Spinal cord (tissue), 10 donors: ENCODE measurements at places on chromosomes 1 and 21. TPM values are rescaled to one million over a fixed set of nuclear protein-coding genes. Genes with fewer than 3 reads are reported as not detected.

Gene FNDC5
- total RNA-seq, result 44.9 TPM

Gene LDLRAD1
- not detected for total RNA-seq

Gene THEM5
- not detected for total RNA-seq

Gene HEYL
- total RNA-seq, result 6.4 TPM

Gene MYBPHL
- total RNA-seq, result 0.11 TPM

Gene CR1L
- 2.0 TPM for total RNA-seq

DNA sequence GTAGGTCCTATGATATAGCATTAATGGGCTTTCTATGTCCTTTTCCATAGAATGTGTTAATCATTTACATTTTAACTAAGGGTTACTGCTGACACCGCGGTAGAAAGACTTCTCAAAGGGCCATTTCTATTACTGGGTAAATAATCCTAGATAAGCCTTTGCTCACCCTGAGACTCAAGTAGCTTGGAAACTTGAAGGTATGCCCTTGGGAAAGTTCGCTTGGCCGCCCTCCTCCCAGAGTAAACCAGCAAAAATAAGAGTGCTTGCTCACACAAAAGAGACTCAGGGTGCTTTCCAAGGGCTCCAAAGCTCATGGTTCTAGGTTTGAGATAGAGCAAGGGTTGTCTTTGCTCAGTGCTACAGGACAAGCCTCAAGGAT lies 85.8 kb upstream of the TMPRSS2 start:
- H3K4me3 ChIP-seq, result no peak overlapping the region
- no peaks in the 10 kb centered on the region for H3K36me3 ChIP-seq
- H3K27ac ChIP-seq, result no peak overlapping the region

DNA sequence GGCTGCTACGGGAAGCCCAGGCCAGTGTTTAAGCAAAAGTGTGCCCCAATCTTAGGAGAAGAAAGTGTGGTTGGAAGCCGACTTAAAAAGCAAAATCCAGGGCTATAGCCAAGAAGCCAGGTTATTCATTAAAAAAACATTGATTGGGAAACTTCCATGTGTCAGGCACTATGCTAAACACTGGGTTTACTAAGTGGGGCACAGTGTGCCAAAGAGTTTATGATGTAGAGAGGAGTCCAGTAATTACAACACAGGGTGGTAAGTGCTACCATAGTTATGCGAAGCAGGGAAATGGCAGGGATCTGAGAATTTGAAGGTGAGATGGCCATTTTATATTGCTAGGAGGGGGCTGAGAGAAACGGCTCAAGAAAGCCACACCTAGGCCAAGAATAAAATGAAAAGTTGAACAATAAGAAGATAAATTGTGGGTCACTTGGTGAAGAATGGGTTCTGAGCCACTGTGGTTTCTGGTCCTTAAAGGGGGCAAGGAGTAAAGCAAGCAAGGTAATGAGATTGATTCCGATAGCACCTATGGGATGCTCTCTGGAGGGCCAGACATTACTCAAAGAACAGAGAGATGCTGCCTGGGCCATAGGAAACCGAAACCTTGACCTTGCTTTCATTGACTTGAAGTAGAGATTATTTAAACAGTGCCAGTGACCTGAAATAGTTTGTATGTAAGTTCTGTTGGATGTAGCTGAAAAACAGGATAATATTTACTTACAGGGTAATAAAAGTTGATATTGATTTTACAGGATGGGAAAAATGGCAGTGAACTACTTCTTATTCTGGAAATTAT lies 177.8 kb downstream of the GIPC2 start:
- no peak overlapping the region for H3K27ac ChIP-seq
- no peaks in the 10 kb centered on the region for H3K4me1 ChIP-seq
- no peaks in the 10 kb centered on the region for H3K27me3 ChIP-seq
- DNase-seq, result no peak
- no peak overlapping the region for H3K4me3 ChIP-seq
- no peaks in the 10 kb centered on the region for H3K36me3 ChIP-seq

- H3K27ac ChIP-seq, result no peak overlapping the region
- H3K4me3 ChIP-seq, result no peak overlapping the region
- H3K27me3 ChIP-seq, result no peaks in the 10 kb centered on the region
- DNase-seq, result no peak
These were observed 85.0 kb upstream of the KCNJ15 start for GRCh38 chr21:38171723-38172344.

GRCh38 chr1:245276445-245276844 lies 121.7 kb downstream of the KIF26B start:
- no peak overlapping the region for H3K27ac ChIP-seq
- H3K4me1 ChIP-seq, result no peaks in the 10 kb centered on the region
- H3K4me3 ChIP-seq, result no peak overlapping the region
- H3K27me3 ChIP-seq, result no peaks in the 10 kb centered on the region
- no peaks in the 10 kb centered on the region for H3K36me3 ChIP-seq

DNA sequence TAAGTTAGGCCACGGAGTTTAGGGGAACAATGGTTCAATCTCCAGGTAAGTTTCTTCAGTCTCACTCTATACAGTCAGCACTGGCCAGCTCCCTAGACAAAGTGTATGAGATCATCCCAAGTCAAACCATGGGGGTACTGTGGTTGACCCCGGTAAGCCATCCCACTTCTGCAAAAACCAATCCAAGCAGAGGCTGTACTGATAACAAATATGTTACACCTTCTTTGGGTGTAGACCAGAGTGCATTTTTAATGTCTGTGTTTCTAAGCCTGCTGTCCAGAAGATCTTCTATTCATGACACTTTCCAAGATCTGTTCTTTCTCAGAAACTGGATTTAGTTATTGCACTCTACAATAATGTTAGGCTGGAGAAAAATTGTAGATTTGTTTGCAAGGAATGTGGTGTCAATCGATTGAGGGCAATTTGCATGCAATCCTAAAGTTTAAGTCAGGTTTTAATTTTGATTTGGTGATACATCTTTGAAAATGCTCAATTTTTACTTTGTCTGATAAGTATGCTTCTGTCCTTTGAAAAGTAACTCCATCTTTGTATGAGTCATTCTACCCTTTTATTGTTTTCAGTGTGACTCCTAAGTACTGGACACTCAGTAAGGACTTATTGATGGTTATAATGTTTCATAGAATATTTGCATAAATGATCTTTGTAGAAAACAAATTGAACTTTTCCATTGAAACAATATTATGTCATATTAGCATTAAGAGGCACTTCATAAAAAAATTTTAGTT lies 152.4 kb downstream of the HLX start:
- no peaks in the 10 kb centered on the region for H3K27me3 ChIP-seq
- H3K27ac ChIP-seq, result no peak overlapping the region
- H3K4me3 ChIP-seq, result no peak overlapping the region
- DNase-seq, result no peak
- H3K36me3 ChIP-seq, result no peaks in the 10 kb centered on the region
- no peaks in the 10 kb centered on the region for H3K4me1 ChIP-seq

DNA sequence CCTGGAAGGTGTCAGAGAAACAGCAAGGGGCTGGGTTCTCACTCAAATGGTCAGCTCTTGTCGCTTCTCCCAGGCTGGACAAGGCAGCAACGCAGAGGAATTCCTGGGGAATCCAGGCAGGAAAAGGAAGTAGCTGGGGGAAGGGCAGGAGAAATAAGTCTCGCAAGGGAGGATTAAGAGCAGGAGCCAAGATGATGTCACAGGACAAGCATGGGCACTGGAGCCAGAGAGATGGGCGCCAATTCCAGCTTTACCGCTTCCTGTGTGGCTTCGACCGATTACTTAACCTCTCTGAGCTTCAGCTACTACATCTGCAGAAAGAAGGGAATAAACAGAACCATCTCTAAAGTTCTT lies 70.5 kb downstream of the SSBP3 start:
- peaks cover 4% of the 10 kb centered on the region for H3K36me3 ChIP-seq
- H3K27ac ChIP-seq, result peak overlapping the region; percentile 81
- H3K4me3 ChIP-seq, result no peak overlapping the region
- peaks cover 63% of the 10 kb centered on the region for H3K4me1 ChIP-seq
- no peaks in the 10 kb centered on the region for H3K27me3 ChIP-seq

DNA sequence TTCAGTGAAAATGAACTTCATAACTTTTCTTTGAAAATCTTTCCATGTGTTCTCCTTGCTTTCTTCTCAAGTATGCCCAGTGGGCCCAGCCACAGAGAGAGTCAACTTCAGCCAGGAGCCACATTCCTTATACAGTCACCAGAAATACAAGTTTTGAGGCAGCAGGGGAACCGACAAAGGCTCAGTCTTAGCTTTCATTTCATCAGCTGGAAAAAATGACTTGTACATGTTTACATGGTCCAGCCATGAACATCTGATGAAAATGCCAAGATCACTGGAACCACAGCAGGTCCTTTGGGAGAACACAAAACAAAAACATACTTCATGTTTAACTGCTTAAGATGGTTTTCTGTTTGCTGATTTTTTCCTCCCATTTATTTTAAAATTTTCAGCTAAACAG lies 72.5 kb downstream of the SYDE2 start:
- no peak overlapping the region for H3K4me3 ChIP-seq
- H3K36me3 ChIP-seq, result no peaks in the 10 kb centered on the region
- H3K27me3 ChIP-seq, result no peaks in the 10 kb centered on the region
- DNase-seq, result no peak
- H3K4me1 ChIP-seq, result no peaks in the 10 kb centered on the region

DNA sequence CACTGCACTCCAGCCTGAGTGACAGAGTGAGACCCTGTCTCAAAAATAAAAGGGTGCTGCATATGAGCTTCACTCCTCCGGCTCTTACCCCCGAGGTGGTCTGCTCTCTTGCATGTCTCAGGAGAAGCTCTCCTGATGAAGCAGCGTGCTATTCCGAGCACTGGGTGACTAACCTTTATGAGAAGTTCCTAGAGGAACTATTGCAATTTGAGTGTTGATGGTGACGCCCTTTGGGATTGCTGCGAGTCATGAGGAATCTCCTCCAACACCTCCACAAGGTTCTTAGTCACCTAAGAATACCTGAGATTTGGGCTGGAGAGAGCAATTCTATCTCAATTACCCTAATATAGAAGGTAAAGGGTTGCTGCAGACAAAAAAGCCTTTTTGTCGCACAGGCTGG lies 40.8 kb upstream of the TINAGL1 start:
- no peaks in the 10 kb centered on the region for H3K27me3 ChIP-seq
- no peak overlapping the region for H3K4me3 ChIP-seq
- DNase-seq, result no peak
- H3K27ac ChIP-seq, result no peak overlapping the region

GRCh38 chr1:31765041-31765467 lies 914 bp upstream of the ADGRB2 start:
- H3K4me3 ChIP-seq, result no peak overlapping the region
- peaks cover 2% of the 10 kb centered on the region for H3K27me3 ChIP-seq
- DNase-seq, result no peak

GRCh38 chr1:58515794-58516401 lies 30.6 kb downstream of the OMA1 start:
- H3K4me1 ChIP-seq, result no peaks in the 10 kb centered on the region
- no peak overlapping the region for H3K27ac ChIP-seq
- no peaks in the 10 kb centered on the region for H3K27me3 ChIP-seq
- no peak overlapping the region for H3K4me3 ChIP-seq
- DNase-seq, result peak; percentile 87
- H3K36me3 ChIP-seq, result no peaks in the 10 kb centered on the region

DNA sequence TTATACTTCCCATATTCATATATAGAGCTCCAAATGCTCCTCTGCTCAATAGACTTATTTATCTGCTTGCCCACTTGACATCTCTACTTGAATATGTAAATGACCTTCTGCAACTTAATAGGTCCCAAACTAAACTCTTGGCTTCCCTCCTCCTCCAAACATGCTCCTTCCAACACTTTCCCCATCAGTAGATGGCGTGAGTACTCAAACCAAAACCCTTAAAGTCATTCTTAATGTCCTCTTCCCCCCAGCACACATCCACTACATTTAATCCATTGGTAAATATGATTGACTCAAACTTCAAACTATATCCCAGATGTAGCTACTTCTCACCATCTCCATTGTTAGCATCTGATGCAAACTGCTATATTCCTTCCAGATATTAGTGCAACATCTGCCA lies 48.5 kb upstream of the PBX1 start:
- H3K4me3 ChIP-seq, result no peak overlapping the region
- H3K4me1 ChIP-seq, result no peaks in the 10 kb centered on the region
- no peak overlapping the region for H3K27ac ChIP-seq
- no peaks in the 10 kb centered on the region for H3K27me3 ChIP-seq

DNA sequence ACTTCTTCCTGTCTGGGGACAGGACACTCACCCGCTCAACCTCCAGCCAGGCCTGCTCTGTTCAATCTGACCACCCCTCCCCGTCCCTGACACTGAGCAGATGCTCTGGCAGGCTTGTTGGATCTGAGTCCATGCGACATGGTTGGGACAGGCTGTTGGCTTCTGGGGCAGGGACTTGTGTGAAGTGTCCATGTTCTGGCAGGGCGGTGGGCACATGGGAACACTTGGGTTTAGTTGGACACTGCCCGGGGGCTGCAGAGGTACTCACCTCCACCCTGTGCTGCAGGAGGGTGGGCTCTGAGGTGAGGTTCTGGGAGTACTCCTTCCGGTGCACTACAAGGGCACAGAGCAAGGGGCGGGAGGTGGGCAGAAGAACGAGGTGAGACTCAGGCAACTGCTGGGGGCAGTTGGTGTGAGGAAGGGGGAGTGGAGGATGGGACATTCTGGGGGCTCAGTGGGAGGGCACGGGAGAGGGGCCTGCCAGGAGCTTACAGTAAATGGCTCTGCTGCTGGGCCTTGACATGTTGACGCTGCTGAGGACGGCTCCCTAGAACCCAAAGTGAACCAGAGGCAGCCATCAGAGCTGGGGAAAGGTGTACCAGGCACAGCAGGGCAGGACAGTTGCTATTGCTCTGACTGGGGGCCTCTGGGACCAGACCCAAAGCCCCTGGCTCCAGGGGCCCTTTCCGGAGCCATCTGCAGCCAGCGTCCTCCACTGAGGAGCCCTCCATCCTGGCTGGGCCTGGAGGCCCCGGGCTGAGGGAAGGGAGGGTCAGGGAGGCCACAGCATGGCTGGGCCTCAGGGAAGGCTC lies 2.3 kb downstream of the EPS8L3 start:
- peaks cover 5% of the 10 kb centered on the region for H3K4me1 ChIP-seq
- no peak for DNase-seq
- no peaks in the 10 kb centered on the region for H3K27me3 ChIP-seq
- H3K27ac ChIP-seq, result no peak overlapping the region
- no peaks in the 10 kb centered on the region for H3K36me3 ChIP-seq

DNA sequence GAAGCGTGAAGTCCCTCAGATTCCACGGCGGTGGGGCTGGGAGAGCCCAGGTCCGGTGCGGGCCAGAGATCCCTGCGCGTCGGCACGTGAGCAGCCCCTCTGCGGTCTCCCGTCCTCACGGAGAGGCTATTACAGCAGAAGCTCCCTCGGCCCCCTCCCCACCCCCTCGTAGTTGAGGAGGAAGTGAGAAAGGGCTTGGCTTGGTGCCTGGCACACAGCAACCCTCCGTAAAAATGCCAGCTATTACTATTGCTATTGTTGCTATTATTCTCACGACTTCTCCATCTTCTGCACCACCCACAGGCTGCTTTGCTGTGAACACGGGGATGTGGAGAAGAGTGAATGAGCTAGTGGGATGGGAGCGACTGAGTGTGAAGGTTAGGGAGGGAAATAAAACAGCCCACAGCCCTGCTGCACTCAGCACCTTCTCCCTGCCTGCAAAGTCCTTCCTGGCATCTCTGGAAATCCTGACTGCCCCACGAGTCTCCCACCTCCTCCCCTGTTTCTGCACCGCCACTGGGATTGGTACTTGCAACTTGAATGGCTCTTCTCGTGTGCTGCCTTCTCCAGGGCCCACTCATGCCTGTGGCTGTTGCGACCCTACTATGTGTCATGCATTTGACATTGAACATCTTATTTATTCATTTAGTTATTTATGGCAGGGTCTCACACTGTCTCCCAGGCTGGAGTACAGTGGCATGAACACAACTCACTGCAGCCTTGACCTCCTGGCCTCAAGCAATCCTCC lies 26.6 kb downstream of the ZBTB18 start:
- H3K27ac ChIP-seq, result no peak overlapping the region
- H3K4me1 ChIP-seq, result peaks cover 11% of the 10 kb centered on the region
- no peaks in the 10 kb centered on the region for H3K36me3 ChIP-seq
- no peak overlapping the region for H3K4me3 ChIP-seq
- DNase-seq, result no peak
- H3K27me3 ChIP-seq, result peaks cover 3% of the 10 kb centered on the region
